ENCODE measurements at places on chromosomes 16 and 17.

DNA sequence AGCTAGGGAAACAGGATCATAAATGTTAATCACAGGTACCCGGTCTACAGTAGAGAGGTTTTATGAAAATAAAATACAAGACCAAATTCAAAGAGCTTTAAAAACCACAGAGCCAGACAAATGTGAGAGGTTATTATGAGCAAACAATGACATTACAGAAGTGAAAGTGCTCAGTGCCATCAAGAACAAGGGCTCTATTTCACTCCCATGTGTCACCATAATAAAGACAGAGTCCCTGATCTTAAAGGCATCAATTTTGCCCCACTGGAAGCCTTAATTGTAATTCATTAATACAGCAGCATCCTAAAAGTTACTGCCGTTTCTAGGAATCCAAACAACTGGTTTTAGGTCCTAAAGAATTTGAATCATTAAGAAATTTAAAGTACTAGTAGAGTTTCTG, 43.7 kb upstream of the CDRT4 start:
- DNase-seq: no peak

DNA sequence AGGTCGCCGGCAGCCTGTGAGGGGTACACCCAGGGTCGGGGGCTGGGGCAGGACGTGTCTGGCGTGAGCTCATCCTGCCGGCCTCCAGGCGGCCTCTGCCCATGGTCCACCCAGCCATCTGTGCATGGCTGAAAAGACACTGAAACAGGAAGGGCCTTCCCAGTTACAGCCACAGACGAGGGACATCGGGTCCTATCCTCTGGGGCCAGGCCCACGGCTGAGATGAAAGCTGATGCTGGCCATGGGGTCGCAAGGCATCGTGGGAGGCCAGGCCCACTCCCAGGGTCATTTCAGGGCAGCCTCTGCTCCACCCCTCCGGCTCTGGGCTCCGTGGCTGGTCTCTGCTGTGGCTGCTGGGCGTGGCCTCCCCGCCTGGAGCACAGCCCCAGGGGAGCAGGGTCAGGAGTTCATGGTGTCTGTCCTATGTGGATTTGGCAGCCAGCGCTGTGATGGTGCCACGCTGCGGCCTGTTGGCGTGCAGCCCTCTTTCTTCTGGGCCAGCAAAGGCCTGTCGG, 16.6 kb upstream of the ATP6V0C start:
- DNase-seq: no peak

GRCh38 chr16:82302042-82302727, 132.2 kb upstream of the MPHOSPH6 start:
- DNase-seq: no peak

DNA sequence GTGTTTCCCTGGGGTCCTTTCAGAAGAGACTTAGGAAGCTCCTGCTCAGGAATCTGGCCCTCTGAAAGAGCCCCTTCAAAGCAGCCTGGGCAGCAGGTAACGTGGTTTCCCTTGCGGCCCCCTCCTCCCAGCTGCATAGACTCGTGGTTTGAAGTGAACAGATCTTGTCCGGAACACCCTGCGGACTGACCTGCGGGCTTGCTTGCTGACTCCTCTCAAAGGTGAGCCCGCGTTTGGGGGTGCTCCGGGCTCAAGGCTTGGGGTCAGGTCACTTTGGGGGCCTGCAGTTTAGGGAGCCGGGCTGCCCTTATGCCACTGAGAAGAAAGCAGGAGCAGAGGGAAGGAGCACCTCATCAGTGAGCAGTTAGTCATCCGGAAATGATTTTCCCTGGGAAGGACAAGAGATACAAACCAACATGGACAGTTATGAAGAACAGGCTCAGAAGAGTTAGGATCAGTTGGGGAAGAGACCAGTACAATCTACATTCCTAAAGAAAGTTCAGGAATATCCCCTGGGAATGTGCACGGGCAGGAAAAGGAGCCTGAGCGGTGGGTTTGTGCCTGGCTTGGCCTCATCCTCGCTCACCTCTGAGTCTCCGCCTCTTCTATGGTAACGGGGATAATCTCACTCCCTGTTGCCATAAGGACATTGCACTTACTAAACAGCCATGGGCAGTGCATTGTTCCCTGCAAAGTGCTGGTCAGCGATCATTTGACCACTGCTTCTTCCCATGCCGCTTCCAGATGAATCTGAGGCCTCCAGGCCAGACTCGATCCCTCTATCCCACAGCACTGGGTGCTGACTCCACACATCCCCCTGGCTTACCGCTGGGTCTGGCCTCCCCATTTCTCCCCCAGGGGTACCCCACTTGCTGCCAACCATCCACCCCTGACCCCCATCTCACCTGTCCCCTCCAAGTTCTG, 10.0 kb downstream of the LDHD start:
- no peak for DNase-seq

GRCh38 chr16:3841729-3842508, 38.6 kb downstream of the CREBBP start:
- no peak for DNase-seq

DNA sequence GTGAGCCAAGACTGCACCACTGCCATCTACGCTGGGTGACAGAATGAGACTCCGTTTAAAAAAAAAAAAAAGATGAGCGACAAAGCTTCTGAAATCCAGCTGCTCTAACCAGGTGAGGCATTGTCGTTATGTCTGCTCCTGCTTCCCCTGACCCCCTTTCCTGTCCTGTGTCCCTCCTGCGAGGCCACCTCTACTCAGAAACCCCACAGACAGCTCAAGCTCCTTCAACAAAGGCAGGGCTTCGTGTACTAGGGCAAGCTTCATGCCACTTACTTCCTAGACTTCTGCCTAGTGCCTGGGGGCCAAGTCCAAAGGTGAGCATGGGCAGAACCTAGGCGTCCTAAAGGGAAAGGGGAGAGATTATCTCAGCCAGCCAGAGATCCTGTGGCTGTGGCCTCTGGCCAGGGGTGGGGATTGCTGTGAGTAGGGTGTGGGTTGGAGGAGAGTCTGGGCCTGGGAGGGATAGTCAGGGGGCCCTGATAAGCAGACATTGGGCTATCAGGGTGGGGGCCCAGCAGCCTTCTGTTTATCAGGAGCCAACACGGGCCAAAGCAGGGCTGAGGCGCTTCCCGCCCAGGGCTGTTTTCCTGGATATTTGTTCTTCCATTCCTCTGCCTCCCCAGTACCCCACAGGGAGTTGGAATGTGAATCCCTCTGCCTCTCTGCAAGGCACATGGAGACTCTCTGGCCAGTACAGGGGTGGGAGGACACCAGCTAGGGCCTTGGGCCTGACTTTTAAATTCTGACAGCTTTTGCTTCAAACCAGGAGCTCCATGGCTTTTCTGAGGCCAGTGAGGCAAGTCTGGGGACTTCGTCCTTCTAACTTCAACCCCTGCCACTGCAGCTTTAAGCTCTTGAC, 10.4 kb downstream of the ERAL1 start:
- DNase-seq: no peak

DNA sequence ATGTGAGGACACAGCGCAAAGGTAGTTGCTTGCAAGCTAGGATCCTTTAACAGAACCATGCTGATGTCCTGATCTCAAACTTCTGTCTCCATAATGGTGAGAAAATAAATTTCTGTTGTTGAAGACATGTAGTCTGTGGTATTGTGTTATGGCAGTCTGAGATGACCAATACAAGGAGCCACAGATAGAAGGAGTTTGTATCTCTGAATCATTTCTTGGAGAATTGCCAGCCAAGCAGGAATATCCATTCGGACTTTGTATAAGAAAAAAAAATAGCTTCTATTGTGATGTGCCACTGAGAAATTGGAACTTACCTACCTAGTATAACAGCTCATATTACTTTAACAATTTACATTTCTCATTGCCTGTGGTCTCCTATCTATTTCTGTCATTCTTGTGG, 447.6 kb upstream of the CA10 start:
- no peak for DNase-seq

DNA sequence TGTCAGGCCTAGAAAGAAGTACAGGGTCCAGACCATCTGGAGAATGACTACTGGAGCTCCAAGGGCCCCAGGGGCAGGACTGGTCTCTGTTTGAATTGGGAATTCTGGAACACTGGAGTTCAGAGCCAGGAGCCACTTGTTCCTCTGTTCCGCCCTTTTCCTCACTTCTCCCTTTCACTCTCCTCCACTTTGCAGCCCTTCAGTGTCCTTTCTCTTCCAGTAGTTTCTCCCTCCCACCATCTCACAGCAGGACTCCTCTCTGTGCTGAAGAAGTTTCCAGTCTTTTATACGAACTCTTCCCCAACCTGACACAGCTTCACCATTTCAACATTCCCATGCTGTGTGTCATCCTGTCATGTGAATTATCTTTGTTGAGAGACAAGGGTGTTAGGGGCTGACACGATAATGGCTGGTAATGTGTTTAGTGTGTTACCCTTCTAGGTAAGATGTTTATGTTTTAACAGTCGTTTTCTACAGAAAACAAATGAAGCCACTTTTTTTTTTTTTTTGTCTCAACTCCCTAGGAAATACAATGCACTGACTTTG, 180.3 kb upstream of the MYOCD start:
- DNase-seq: no peak

DNA sequence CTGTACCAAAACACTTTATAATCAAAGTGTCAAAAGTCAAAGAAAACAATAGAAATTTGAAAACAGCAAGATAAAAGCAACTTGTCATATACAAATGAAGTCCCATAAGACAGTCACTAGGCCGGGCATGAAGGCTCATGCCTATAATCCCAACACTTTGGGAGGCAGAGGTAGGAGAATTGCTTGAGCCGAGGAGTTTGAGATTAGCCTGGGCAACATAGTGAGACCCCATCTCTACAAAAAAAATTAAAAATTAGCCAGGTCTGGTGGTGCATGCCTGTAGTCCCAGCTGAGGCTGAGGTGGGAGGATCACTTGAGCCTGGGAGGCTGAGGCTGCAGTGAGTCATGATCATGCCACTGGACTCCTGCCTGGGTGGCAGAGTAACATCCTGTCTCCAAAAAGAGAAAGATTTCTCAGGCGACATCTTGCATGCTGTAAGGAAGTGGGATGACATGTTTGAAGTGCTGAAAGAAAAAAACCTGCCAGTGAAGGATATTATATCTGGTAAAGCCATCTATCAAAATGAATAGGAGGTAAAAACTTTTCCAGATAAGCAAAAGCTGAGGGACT, 98.7 kb upstream of the NACA2 start:
- DNase-seq: no peak

DNA sequence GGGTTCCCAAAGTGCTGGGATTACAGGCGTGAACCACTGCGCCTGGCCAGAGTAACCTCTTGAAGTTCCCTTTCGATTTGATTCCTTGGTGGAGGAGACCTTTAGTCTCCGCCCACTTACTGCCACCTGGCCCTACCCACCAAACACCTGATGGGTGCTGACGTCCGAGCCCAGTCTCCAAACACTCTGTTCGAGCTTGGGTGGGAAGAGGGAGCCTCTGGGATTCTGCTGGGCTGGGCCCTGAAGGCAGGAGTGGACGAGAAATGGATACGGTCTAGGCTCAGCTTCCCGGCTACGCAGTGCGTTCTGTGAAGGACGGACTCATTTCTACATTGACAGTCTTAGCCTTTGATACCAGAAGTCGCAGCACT, 870 bp upstream of the ITGA3 start:
- DNase-seq: peak; percentile 15

DNA sequence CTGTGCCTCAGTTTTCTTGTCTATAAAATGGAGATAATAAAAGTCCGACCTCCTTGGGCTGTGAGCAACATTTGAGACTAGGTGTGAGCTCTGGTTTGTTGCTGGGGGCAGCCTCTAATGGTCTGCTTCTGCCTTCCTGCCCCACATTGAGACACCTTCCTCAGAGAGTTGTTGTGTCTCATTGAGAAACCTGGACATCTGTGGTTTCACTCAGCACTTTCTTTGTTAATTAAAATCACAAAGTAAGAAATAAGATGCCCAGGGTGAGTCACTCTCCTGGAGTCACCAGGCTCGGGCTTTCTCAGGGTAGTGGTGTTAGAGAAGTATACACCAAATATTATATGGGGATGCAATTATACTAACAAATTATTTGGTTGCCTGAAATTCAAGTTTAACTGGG, 389.2 kb upstream of the SALL1 start:
- no peak for DNase-seq

- DNase-seq: no peak
Measured at GRCh38 chr17:10119203-10120108, 79.0 kb downstream of the GAS7 start.

DNA sequence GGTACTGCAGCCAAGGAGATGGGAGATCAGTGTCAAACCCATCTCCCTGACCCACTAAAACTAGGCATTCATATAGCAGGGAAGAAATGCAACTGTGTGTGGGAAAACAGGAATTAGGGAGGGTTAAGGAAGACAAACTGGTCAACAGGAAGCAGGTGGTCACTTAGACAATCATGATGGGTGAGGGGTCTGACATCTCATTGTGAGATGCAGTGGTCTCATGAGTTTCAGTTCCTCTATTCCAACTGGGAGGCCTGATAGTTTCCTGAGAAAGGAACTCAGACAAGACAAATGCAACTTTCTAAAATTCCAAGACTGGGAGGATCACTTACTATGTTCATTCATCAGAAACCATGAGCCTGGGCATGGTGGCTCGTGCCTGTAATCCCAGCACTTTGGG, 361.4 kb upstream of the C16orf82 start:
- DNase-seq: no peak

GRCh38 chr16:79713609-79714309, 113.2 kb upstream of the MAF start:
- no peak for DNase-seq

- no peak for DNase-seq
Measured at GRCh38 chr17:17722081-17722905, 41.0 kb downstream of the RAI1 start.
